ENCODE measurements at places on chromosomes 1 and 21.

DNA sequence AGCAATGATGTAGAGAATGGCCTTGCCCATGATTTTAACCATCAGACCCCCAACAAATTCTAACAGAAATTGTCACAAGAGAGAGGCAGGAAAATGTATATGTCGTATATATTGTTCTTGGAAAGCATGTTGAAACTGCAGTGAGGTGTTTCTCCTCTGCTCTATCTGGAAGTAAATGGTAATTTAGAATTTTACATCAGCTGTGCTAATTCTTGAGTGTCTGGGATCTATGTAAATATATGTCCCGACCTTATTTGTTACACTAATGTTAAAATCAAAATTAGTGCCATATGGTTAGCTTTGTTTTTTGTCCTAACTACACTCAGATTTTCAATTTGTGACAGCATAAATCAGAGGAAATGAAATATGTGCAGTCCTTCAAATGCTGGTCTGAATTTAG lies 20.5 kb downstream of the ZBTB21 start:
- no peak for DNase-seq

DNA sequence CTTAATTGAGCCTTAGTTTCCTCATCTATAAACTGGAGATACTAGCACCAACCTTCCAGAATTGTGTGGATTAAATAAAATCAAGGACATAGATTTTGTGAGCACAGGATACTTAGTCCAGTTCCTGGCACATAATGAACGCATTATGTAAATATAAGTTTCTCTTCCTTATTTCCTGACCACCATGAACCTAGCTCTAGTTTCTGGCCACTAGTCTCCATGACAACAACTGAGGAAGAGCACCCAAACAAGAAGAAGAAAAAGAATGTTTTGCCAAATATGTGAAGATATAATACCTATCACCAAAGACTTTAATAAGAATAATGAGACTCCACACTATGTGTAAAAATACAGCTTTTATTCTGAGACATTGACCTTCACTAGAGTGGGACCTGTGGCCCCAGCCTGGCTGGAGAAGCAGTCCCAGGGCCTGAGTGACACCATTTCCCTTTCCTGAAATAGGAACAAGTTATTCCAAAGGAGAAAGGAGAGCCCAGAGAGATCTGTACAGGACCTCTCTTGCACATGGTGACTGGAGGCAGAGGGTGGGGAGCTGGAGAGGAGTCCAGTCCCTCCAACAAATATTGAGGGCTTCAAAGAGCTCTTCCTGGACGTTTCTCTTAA lies 940 bp upstream of the USF1 start:
- DNase-seq, result no peak

GRCh38 chr1:161333166-161333565 lies 19.0 kb downstream of the SDHC start:
- no peak for DNase-seq

- DNase-seq, result no peak
Measured at GRCh38 chr1:226405411-226405988, 2.4 kb downstream of the PARP1 start.

DNA sequence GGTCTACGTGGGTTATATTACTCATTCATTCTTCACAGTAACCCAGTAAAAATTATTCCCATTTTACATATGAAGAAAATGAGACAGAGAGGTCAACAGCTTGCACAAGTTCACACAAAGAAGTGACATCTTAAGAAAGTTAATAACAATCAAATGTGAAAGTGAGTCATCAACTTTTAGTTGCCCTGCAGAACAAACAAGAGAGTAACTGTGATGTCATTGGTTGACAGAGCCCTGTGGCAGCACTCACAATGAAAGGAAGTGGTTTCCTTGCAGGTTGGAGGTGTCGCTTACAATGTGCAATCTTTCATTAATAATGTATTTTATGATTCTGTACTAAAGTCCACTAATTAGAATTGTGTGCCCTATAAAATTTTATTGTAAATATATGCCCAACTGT lies 369.6 kb downstream of the RYR2 start:
- peak; percentile 5 for DNase-seq

- DNase-seq, result no peak
Measured at GRCh38 chr1:10751160-10751559, 45.3 kb downstream of the CASZ1 start.

DNA sequence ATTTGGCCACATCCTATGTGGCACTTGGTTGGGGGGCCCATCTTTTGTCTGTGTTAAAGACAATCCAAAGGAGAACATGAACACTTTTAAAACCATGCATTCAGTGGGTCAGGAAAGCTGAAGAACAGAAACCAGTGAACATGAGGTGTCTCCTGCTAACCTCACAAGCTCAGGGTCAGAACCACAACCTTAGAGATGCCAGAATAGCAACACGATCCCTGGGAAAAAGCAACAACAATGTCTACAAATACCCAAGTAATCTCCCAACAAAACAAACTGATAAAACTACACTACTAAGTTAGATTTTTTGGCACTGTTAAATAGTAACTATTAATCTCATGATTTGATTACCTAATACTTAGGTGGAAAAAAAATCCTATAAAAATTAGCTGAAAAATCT lies 34.1 kb upstream of the GNG4 start:
- no peak for DNase-seq

GRCh38 chr21:31117128-31117916 lies 79.0 kb upstream of the KRTAP19-8 start:
- DNase-seq, result no peak

GRCh38 chr1:220077887-220078286 lies 11.7 kb downstream of the BPNT1 start:
- DNase-seq, result no peak

DNA sequence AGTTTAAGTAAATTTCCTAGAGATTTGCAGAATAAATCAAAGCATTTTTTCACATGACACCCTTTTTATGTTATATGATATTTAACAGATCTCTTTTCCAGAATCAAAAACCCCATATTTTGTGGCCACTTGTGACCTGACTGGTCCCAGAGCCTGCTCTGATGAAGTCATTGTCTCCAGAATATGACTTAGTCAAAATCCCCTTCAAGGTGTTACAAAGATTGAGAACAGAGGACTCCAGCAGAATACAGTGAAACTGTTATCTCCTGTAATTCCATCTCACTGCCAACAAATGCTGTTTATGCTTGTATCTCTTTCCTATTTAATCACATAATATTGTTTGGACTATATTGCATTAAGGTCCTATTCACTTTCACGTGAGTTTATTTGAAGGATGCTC lies 25.6 kb downstream of the RGS1 start:
- DNase-seq, result no peak

DNA sequence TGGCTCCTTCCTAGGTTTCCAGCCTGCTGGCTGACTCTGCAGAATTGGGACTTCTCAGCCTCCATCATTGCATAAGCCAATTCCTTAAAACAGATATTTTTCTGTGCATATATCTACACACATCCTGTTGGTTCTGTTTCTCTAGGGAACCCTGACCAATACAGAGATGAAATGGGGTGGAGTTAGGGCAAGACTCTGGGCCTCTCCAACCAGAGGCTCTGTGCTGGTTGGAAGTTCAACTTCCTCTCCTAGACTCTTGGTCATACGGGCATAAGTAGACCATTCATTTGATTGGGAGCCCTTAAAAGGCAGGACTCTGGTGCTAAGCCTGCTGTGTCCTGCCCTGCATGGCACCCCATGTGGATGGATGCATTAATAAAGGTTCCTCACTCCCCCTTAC lies 55.0 kb downstream of the CNIH3 start:
- no peak for DNase-seq

DNA sequence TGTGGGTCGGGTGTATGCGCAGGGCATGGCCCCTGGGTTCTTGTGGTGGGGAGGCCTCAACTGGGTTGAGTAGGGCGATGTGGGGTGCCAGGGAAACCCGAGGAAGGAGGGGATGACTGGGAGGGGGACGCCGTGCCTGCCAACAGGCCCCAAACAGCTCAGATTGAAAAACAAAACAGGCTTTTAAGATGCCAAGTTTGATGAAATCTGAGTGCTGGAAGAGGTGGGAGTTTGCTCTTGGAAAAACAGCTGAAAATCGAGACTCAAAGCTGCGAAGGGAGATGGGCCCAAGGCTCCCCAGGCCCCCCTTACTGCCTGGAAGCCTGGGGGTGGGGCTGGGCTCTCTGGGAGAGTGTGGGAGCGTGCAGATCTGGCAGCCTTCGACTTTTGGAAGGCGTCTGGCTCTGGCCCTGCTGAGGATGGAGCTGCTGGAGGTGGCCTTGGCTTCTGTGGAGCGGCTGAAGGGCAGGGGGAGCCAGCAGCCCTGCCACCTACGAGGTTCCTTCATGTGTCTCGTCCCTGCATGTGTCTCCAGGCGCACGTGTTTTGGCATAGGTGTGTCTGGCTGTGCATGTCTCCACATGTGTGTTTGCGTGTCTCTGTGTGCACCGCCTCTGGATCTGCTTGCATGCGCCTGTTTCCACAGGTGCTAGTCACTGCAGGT lies 33.3 kb downstream of the PTPRF start:
- DNase-seq, result no peak

DNA sequence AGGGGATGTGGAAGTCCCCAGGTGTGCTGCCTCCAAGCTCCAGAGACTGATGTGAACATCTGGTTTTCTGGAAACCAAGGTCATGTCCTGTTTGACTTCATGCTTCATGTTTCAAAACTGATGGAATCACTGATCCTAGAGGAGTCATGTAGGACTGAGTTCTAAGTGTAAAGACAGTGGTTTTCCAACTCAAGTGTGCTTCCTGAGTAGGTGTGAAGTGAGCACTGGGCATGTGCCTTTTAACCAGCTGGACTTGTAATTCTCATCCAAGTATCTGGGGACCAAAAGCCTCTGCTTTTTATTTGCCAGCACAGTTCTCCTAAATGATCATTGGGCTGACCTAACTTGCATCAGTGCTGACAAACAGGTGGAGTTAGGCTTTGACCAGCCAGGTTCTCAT lies 36.9 kb downstream of the ABCA4 start:
- no peak for DNase-seq

- peak; percentile 22 for DNase-seq
Measured at GRCh38 chr1:155540000-155540874, 22.4 kb downstream of the ASH1L start.

GRCh38 chr1:148388260-148389026 lies 94.7 kb downstream of the PPIAL4G start:
- peak; percentile 93 for DNase-seq

GRCh38 chr1:1996207-1996651 lies 7.4 kb downstream of the CFAP74 start:
- DNase-seq, result no peak

GRCh38 chr1:157711802-157712201 lies 11.2 kb upstream of the FCRL3 start:
- no peak for DNase-seq

- no peak for DNase-seq
Measured at GRCh38 chr1:218369688-218370511, 24.8 kb downstream of the TGFB2 start.

GRCh38 chr1:172298911-172299310 lies 121.6 kb upstream of the C1orf105 start:
- no peak for DNase-seq

DNA sequence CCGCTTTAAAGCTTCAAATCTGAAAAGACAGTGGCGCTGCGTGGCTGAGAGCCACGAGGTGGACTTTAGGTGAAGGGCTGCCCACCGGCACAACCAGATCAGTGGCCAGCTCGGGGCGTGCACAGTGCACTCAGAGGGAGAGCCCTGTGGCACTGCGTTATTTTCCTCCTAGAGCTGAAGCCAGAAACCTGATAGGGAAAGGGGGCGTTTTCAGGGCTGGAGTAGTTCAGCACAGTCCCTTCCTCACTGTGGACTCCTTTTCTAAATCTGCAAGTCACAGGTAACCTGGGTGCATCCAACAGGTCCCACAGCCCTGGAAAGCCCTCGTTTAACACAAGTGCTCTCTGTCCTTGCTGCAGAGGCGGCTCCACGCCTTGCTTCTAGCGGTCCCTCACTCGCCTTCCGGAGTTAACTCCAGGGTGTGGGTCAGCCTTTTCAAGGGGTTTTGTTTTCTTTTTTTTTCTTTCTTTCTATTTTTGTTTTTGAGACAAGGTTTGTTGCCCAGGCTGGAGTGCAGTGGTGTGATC lies 81.2 kb downstream of the GALNT2 start:
- no peak for DNase-seq

- no peak for DNase-seq
Measured at GRCh38 chr1:8664887-8665286, 152.6 kb downstream of the RERE start.

DNA sequence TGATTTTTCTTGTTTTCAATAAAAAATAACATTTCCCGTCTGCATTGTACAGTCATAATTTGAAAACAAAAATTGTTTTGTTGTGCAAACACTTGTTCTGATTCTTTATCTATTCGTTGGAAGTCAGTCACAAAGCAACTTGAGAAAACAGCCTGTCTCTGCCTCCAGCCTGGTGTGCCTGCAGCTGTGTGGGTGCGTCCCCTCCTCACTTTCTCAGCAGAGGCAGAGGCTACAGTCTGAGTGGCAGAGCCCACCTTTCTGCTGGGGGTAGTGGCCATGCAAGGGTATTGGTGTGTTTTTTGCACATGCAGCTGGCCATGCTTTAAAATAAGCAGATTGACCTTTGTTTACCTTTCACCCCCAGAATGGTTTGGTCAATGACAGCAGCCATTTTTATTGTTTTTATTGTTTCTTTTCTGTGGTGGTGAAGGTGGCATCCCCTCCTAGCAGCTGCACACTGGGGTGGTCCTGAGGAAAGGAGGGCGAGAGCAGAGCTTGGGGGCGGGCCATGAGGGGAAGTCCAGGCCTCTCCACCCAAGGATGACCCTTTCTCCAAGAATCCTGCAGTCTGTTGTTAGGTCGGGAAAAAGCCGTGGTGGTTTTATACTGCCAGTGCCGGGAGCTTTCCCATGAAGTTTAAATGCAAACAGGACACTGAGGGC lies 159.6 kb downstream of the PCBP3 start:
- DNase-seq, result no peak

GRCh38 chr1:161719325-161719611 lies 2.1 kb upstream of the FCRLB start:
- DNase-seq, result no peak

- no peak for DNase-seq
Measured at GRCh38 chr1:95010158-95010557, 62.6 kb downstream of the ALG14 start.

DNA sequence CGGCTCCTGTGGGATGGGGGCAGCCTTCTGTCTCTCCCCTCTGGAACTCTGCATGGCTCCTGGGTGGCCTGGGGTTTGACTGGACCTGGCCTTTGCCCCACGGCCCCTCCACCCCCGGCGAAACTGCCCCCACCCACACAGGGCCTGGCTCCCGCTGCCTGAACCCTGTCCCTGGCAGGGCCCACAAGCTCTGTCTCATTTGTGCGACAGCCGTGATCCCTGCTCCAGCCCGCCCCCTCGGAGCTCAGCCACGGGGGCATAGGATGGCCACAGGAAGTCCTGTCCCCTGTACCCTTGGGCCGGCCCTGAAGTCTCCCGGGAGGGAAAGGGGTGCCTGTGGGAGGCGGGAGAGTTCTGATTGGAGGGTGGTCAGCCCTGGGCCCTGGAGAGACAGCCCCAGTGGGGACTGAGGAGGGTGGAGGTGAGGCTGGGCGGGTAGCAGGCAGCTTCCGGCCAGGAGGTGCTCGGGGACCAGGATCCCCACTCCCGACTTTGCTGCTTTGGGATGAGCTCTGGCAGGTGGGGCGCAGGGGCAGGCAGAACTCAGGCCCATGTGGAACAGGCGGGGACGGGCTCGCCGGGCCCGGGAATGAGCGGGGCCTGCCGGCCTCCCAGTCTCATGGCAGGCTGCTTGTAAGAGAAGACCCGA lies 45.1 kb downstream of the SLX9 start:
- peak; percentile 11 for DNase-seq

- no peak for DNase-seq
Measured at GRCh38 chr1:48878191-48878940, 101.7 kb upstream of the BEND5 start.

- no peak for DNase-seq
Measured at GRCh38 chr1:158327481-158327880, 3.9 kb downstream of the CD1B start.

GRCh38 chr21:26965907-26966581 lies 844 bp downstream of the ADAMTS5 start:
- DNase-seq, result no peak

GRCh38 chr21:29433366-29434059 lies 134.8 kb downstream of the BACH1 start:
- DNase-seq, result no peak

All from T-helper 1 cell (primary cell).